Central memory CD4-positive, alpha-beta T cell (primary cell): ENCODE measurements at places on chromosomes 12 and 14.
A peak's percentile ranks its signal among the peaks of the same experiment; 100 is the strongest.

DNA sequence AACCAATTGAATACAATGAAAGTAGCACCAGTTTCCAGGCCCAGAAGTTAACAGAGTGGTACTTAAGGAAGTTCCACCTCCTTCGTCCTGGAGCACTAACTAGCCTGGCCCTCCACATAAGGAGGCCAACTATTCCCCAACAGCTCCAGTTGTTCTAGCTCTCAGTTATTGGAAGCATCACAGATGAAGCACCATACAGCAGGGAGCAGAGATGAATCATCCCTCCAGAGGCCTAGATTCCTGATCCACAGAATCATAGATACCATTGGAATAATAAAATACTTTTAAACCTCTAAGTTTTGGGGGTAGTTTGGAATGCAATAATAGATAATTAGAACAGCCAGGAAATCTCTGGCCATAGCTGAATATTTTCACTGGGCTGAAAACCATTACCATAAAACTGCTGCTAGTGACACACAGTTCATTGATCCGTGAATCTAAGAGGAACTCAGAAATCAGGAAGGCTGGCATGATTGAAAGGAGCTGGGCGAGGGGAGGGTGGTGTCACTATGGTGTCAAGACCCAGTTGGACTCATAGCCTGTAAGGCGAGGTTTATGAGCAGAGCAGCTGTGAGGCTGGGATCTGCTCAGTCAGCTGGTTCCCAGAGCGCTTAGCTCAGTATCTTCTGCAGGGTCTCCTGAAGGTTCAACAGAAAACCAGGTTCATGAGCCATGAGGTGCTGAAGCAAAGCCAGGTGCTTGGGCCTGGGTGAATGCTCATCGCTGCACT, 371.4 kb upstream of the TMTC1 start:
- no peak for DNase-seq

DNA sequence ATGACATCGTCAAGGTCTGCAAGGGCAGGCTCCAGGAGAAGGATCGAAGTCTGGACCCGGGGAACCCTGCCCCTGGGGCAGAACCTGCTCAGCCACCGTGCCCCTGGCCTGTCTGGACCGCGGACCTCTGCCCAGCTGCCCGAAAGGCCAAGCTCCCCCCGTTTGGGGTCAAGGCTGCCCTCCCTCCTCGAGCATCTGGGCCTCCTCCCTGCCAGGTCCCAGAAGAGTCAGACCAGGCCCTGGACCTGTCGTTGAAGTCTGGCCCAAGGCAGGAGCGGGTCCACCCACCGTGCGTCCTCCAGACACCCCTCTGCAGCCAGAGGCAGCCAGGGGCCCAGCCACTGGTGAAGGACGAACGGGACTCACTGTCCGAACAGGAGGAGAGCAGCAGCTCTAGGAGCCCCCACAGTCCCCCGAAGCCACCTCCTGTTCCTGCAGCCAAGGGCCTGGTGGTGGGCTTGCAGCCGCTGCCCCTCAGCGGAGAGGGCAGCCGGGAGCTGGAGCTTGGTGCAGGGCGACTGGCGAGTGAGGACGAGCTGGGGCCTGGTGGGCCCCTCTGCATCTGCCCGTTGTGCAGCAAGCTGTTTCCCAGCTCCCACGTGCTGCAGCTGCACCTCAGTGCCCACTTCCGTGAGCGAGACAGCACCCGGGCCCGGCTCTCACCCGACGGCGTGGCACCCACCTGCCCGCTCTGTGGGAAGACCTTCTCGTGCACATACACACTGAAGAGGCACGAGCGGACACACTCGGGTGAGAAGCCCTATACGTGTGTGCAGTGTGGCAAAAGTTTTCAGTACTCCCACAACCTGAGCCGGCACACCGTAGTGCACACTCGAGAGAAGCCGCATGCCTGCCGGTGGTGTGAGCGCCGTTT, 856 bp downstream of the ZBTB42 start:
- DNase-seq = no peak

GRCh38 chr14:34060651-34060999, 109.8 kb upstream of the EGLN3 start:
- no peak for DNase-seq

- no peak for DNase-seq
Measured at GRCh38 chr14:68797121-68797670, 4.3 kb upstream of the ZFP36L1 start.

GRCh38 chr12:106866426-106867080, 89.2 kb upstream of the TMEM263 start:
- DNase-seq = no peak

DNA sequence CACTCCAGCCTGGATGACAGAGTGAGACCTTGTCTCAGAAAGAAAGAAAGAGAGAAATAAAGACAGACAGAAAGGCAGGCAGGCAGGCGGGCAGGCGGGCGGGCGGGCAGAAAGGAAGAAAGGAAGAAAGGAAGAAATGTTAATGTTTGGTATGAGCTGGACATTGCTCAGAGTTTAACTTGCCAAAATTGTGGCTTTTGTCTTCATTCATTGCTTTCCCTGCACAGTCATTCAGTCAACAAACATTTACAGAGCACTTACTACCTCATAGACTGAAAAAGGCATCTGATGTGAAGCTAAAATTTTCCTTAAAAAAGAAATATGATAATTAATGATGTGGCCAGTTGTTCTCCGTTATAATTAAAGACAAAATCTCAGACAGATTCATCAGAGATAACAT, 247.1 kb downstream of the SPTSSA start:
- DNase-seq = no peak

- DNase-seq = no peak
Measured at GRCh38 chr14:61836184-61836583, 74.0 kb downstream of the SNAPC1 start.

GRCh38 chr12:82910246-82910893, 223.7 kb downstream of the TMTC2 start:
- no peak for DNase-seq

- no peak for DNase-seq
Measured at GRCh38 chr12:83036847-83037246, 350.1 kb downstream of the TMTC2 start.

DNA sequence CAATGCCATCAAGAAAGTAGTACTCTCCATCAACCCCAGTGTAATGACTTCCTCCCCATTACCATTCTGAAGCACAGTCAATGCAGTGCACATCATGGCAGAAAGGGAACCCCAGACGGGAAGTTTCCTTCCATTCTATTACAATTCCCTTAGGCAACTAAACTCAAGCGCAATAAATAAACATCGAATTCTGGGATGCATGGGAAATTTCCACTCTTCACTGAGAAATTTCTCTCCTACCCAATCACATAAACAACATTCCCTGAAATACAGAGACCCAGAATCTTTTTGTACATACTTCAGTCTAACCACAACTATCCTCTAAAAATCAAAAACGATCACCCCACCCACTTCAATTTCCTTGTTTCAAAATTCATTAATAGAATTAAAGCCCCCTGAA, 20.0 kb downstream of the SARNP start:
- no peak for DNase-seq

DNA sequence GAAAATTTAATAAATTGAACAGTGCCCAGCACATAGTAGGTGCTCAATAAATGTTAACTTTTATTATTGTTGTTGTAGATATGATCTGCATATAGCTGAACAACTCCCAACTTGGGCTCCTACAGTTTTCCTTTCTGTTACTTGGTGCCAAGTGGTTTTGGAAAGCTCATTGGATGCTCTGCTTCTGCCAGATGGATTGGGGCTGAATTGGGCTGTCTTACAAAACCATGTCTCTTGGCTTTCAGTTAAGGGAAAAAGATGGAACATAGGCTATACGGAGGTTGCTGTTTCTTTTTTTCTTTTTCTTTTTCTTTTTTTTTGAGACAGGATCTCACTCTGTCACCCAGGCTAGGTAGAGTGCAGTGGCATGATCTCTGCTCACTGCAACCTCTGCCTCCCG, 140.7 kb upstream of the PWP1 start:
- no peak for DNase-seq

DNA sequence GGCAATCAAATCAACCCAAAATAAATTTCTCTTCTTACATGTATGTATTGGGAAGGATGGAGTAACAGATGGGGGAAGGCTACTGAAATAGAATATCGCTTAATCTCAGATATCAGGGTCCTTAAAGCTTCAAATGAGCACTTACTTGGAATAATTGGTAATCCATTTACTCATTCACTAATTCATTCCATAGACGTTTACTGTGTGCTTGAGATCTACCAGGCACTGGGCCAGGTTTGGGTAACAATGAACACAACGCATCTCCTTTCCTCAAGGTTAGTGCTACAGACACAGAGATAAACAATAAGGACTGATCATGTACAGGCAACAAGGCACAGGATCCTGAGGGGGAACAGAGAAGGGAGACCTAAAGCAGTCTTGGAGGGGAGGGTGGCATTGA, 54.4 kb upstream of the KRR1 start:
- no peak for DNase-seq

- DNase-seq = no peak
Measured at GRCh38 chr12:42450248-42450647, 124.3 kb downstream of the PPHLN1 start.

- no peak for DNase-seq
Measured at GRCh38 chr12:46386877-46387629, 14.5 kb upstream of the SLC38A2 start.

DNA sequence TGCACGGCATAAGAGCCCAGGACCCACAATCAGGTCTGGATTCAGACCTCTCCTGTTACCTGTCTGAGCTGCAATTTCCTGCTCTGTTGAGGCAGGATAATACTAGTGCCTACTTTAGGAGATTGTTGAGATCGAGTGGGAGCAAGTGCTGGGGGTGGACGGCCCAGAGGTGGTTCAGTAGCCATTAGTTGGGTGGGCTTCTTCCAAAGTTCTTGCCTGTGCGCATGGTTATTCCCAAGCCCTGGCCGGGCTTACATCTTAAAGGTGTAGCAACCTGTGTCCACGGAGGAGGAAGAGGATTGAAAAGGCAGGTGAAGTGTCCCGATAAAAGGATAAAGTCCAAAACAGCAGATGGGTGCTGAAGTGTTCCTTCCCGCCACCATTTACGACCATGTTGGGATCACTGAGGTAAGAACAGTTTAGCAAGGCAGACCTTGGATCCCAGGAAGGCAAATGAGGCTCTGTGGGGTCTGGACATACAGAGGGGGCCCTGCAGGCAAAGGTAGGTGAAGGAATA, 33.8 kb downstream of the ACACB start:
- DNase-seq = no peak

DNA sequence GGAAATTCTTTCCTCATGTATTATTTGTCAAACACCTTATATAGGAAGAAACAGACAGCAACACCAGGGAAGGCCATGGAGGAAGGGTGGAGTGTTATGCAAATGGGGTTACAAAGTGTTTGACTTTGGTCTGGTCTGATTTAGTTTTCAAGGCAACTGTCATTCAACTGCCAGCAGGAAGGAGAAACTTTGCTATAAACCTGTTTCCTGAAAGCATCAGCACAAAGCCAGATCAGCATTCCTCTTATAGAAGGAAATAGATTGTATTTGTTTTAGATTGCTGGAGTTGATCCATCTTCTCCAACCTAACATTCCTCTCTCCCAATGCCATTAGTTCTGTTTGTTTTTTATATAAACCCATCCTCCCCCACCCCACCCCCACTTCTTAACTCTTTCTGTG, 65.7 kb downstream of the STAB2 start:
- no peak for DNase-seq

- DNase-seq = no peak
Measured at GRCh38 chr12:65602610-65603295, 221.5 kb upstream of the HMGA2 start.

GRCh38 chr12:31488737-31489338, 102.1 kb downstream of the DENND5B start:
- no peak for DNase-seq

- DNase-seq = peak; percentile 47
Measured at GRCh38 chr14:24436355-24437019, 6.1 kb downstream of the SDR39U1 start.

GRCh38 chr14:105201925-105202513, 20.9 kb upstream of the NUDT14 start:
- DNase-seq = no peak

GRCh38 chr14:105918496-105919262, 392.3 kb downstream of the TMEM121 start:
- no peak for DNase-seq

DNA sequence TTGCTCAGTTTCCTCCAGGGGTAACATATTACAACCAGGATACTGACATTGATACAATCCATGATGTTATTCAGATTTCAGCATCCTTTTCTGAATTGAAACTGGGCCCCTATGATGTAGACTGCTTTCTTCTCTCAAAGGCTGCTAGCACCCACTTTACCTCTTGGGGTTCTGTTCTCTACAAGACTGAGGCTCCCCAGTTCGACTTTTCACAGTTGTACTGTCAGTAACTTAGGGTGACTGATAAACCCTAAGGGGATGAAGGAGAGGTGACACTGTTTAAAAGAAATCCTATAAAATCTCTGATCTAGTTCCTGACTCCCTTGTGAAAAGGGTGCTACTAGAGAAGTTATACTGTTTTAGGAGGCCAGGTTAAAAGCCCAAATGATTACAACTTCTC, 818 bp downstream of the VPS33A start:
- peak; percentile 24 for DNase-seq

DNA sequence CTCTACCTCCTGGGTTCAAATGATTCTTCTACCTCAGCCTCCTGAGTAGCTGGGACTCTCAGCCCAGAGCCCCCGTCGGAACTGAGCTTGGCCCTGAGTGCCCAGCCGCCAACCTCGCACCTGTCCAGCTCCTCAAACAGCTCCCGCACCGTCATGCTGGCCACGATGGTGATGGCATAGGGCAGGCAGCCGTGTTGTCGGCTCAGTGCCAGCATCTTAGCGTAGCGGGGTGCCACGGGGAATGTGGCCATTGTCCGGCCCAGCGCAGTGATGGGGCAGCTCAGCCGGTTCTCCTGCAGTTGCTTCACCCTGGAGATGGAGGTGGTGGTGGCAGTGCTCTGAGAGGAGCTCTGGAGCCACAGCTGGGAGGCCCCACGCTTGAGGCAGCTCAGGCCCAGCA, 32.4 kb downstream of the DHX37 start:
- no peak for DNase-seq

DNA sequence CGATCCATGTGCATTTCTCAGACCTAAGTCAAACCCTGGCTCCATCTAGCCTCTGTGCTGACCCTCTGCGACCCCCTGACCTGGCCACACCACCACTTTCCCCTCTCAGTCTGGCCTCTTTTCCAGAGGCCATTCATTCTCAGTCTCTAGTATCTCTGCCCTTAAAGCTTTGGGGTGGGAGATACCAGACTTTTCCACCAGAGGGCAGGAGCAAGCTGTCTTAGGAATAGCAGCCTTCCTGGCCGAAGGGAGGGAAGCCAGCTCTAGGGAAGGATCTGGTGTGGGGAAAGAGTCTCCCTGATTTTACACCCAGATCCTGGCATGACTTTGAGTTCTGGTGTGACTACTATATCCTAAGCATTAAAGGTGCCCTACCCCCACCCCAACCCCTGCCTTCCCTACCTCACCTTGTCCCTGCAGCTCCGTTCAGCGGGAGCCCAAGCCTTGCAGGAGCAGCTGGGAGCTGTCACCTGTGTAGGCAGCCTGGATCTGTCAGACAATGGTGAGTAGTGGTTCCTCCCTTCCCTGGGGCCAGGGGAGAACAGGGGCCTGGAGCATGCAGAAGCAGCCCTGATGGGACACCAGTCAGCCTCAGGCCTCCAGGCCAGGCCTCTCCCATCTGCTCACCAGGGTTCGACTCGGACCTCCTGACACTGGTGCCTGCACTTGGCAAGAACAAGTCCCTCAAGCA, 6.6 kb downstream of the CARMIL3 start:
- peak; percentile 39 for DNase-seq

- no peak for DNase-seq
Measured at GRCh38 chr14:53542732-53543131, 389.6 kb upstream of the DDHD1 start.
